ENCODE measurements at places on chromosomes 12 and 14. TPM values are rescaled to one million over a fixed set of nuclear protein-coding genes. Genes with fewer than 3 reads are reported as not detected.

Gene SPRING1
- total RNA-seq = 29.6 TPM

Gene SLC25A47
- not detected for total RNA-seq

Gene TGM1
- 4.0 TPM for total RNA-seq

Gene TCL1A
- not detected for total RNA-seq

Gene IAPP
- total RNA-seq = not detected

Gene MYO1A
- 0.65 TPM for total RNA-seq

Measured in activated CD4-positive, alpha-beta memory T cell treated with anti-CD3 and anti-CD28 coated beads, Interleukin-2, amount 10 ng/mL, durations not matched to agents 7 days and 5 days (primary cell).